ENCODE measurements at places on chromosomes 12 and 14. TPM values are rescaled to one million over a fixed set of nuclear protein-coding genes. Genes with fewer than 3 reads are reported as not detected.

SLC41A2 gene
- 8.1 TPM for total RNA-seq

SDSL gene
- total RNA-seq = 2.5 TPM

POLE gene
- 23.6 TPM for total RNA-seq

DIO2 gene
- 1.5 TPM for total RNA-seq

CTDSP2 gene
- total RNA-seq = 43.6 TPM

OR6C2 gene
- not detected for total RNA-seq

MEG3 gene
- total RNA-seq = 0.69 TPM

FZD10 gene
- not detected for total RNA-seq

Measured in NCI-H460 (cell line).